ENCODE measurements at places on chromosomes 3 and 15.

- peak; percentile 63 for DNase-seq
Measured at GRCh38 chr15:28086175-28086703, 12.9 kb downstream of the OCA2 start.

DNA sequence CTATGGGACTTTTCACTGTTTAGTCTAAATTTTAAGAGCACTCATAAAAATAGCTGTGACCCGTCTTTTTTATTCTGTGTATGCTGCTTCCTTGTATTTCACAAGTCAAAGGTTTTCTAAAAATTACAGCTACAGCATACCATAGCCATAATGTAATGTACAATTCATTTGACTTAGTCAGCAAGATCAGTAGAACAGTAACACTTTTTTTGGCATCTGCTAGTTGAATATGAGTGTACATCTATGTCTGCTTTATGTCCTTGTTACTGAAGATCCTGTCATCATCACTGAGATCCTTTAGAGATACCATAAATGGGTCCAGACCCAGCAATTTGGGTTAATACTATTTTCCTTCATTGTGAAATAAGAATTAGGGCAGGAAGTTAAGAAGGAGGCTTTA, 42.2 kb downstream of the CMSS1 start:
- no peak for DNase-seq

DNA sequence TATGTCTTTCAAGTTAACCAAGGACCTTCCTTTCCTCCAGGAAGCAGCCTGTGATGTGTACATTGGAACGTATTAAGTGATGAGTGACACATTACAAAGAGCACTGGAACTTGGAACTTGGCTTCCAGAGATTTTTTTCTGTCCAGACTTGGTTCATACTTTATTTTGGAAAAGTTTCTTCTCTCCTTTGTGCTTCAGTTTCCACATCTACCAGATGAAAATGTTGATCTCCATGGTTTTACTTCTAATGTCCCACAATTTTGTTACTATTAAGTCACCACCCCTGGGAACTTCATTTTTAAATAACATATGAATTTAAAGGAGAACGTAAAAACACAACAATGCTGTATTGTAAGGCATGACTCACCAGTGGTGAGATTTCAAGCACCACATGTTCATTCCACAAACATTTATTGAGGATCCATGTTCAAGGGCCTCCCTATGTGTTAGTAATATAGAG, 290.7 kb upstream of the LMCD1 start:
- no peak for DNase-seq

GRCh38 chr3:197407526-197407925, 109.1 kb upstream of the DLG1 start:
- DNase-seq: no peak

DNA sequence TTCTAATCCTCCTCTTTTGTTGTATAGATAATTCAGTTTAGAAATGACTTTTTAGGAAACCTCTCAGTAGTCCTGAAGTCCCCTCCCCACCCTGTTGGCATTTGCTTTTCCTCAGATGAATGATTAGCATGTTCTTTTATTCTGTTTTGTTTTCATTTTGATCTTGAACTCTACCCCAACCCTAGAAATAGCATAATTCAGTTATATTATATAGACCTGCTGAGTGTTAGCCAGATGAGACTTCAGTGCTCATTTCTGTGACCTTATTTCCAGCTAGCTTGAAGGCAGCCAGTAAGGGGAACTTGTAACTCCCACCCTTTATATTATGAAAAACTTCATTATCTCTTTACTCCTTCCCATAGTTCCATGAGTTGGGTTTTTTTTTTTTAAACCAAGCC, 41.2 kb downstream of the SNRK start:
- DNase-seq: no peak

DNA sequence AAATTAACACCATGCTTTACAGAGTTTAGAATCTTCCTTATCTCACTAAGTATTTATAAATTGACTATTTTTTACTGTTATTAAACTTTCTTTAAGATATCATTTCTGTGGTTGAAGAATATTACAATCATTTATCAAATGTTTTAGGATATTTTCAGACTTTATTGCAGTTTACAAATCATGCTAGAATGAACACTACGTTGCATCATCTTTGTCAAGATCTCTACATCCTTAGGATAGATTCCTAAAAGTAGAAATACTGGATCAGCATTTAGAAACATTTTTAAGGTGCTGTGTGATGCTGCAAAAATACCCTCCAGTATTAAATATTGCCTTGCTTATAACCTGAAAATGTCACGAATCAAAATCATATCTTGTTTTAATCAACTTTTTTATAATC, 2.5 kb upstream of the PLD1 start:
- no peak for DNase-seq

All from stimulated activated CD4-positive, alpha-beta T cell treated with anti-CD3 and anti-CD28 coated beads, Interleukin-1b, Interleukin-23, amount 100 ng/mL, for 48 hours (primary cell).